ENCODE measurements at places on chromosomes 12 and 14. TPM values are rescaled to one million over a fixed set of nuclear protein-coding genes. Genes with fewer than 3 reads are reported as not detected.

- DNase-seq = no peak
Observed at GRCh38 chr12:130655010-130655409, 61.1 kb downstream of the RIMBP2 start.

- DNase-seq = no peak
Observed at GRCh38 chr12:88036353-88036965, 7.3 kb upstream of the C12orf50 start.

CDKN1B gene
- total RNA-seq = 39.1 TPM

SLC5A8 gene
- not detected for total RNA-seq

GRCh38 chr12:77723308-77723707 is 107.4 kb upstream of the NAV3 start:
- no peak for DNase-seq

KIF5A gene
- 0.86 TPM for total RNA-seq

DNA sequence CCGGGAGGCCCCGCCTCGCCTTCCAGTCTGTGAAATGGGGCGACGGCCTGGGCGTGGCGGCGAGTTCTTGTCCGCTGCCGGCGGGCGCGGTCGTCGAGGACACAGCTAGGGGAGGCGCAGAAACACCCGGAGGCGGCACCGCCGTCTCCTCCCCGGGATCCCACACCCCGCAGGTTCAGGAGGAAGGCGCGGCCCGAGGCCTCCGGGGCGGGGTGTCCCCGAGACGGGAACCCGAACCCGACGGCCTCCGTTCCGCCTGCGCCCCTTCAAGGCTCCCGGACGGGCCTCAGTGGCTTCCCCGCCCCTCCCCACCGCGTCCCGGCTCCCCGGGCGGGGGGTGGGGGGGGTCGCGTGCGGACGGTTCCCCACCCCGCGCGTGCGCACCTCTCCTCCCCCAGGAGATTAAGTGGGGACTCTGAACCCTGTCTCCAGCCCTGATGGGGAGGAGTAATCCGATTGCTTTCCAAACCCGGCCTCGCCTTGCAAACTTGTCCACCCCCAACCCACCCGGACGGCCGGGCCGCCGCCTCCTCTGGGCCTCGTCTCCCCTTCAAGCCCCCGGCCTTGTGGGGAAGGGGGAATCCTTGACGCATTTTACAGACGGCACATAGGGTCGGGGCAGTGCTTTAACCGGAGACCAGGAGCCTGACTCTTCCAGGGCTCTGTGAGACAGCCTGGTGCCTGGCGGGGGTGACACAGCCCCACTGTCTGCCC is 35.3 kb upstream of the ANKRD9 start:
- DNase-seq = peak; percentile 21

Data from activated naive CD4-positive, alpha-beta T cell treated with anti-CD3 and anti-CD28 coated beads for 36 hours (primary cell).